ENCODE measurements at places on chromosomes 7 and 10. TPM values are rescaled to one million over a fixed set of nuclear protein-coding genes. Genes with fewer than 3 reads are reported as not detected.

DNA sequence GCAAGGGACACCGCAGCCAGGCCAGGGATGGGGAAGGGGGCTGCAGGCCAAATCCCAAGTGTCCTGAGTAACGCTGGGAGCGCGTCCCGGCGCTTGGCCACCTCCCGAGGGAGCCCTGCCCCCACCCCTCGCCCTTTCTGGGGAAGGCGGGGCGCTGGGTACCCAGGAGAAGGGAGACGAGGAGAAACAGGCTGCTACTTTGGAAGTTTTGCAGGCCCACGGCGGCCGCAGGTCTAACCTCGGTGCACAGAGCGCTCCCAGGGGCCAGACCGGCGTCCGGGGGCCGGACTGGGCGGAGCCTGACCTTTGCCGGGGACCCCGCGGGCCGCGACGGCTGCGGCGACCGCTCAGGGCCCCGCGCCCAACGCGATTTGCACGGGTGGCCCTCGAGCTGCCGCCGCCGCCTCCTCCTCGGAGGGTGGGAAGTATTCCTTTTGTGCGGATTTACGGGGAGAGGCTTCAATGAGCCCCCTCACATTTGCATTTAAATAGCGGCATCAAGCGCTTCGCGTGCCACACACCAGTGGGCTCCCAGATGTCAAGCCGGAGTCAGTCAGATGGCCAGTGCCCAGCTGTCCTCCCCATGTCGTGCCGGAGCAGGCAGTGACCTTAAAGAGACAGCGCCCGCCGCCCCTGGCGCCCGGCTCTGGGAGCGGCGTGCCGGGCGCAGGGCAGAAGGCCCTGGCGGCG is 3.0 kb upstream of the EBF3 start:
- DNase-seq, result no peak

DNA sequence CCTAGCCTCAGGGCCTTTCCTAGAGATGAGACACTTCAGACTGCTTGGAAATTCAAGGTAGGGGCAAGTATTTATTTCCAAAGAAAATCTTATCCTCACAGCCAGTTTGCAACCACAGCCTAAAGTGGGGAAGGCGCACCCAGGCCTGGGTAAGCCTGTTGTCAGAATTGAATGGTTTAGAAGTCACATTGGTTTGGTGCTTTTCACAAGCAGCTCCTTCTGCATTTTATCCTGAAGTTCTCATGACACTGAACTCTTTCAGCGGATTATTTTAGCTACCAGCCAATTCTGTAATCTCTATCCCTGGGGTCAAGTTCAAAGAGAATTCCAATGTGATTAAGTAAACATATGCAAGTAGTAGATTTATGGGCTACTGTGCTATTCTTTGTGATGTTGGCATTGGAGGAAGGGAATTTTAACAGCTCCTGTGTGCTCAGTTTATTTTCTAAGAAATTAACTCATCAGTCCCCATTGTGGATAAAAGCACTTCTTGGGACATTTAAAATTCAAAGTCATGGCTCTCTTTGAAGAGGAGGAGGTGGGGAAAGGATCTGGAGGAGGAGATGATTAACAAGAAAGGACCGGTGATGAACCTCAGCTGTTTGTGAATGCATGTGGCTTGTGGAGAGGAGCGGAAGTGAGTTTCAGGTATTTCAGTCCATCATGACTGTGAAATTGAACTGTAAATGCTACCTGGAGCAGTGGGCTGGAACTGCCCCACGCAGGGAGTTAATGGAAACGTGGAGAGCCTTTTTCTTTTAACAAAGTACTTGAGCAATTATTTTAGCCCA is 90.2 kb upstream of the CACUL1 start:
- DNase-seq, result no peak

- no peak for DNase-seq
Measured at GRCh38 chr10:70500368-70500767, 21.8 kb downstream of the PALD1 start.

GRCh38 chr7:8434290-8435002 is 1.0 kb downstream of the NXPH1 start:
- DNase-seq, result no peak

Gene CDC14C
- total RNA-seq, result not detected

DNA sequence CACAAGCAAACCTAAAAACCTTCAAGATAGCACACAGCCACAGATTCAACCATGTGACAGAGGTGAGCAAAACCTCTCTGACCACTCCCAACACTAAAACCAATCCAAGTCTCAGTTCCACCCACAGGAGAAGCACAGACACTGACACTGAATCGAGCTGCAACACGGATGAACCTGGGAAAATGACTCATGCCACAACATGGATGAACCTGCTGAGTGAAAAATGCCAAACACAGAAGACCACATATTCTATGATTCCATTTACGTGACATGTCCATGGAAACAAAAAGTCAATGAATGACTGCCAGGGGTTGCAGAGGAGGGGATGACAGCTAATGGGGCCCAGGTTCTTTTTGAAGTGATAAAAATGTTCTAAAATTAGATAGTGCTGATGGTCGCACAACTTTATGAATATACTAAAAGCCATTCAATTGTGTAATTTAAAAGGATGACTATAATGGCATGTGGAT is 22.0 kb downstream of the CYTH3 start:
- DNase-seq, result no peak

Gene ZFAND4
- 19.8 TPM for total RNA-seq

- DNase-seq, result no peak
Measured at GRCh38 chr10:4527281-4527970, 298.6 kb upstream of the AKR1E2 start.

GRCh38 chr10:69397972-69398371 is 18.7 kb downstream of the TACR2 start:
- DNase-seq, result no peak

DNA sequence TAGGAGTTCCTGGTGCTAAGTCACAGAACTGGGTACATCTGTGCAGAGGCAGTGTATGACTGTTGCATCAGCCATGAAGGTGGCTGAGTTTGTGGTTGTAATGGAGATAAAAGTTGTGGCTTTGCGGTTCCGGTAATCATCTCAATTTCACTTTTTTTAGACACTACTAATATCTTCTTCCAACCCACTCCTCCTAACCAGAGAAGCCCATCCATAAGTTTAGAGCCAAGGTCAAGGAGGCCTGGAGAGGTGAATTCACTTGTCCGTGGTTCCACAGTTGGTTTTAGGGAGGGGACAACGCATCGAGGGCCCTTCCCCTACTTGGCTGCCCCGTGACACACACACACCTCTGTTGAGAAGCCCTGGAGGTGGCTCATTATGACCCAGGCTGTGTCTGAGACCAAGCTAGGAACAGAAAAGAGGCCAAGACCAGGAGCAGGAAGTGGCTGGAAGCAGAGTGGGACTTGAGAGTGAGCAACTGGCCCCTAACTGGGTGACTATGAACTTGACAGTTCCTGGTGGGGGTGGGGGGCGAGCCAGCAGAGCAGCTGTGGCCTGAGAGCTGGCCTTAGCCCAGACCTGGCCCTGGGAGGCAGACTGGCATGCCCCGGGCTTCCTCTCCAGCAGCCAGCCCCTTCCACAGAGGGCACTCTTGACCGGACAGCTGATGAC is 66.8 kb upstream of the COL13A1 start:
- DNase-seq, result no peak

Gene CRHR2
- not detected for total RNA-seq

Gene NFE2L3
- 3.0 TPM for total RNA-seq

- no peak for DNase-seq
Measured at GRCh38 chr10:113381981-113382509, 170.8 kb upstream of the HABP2 start.

DNA sequence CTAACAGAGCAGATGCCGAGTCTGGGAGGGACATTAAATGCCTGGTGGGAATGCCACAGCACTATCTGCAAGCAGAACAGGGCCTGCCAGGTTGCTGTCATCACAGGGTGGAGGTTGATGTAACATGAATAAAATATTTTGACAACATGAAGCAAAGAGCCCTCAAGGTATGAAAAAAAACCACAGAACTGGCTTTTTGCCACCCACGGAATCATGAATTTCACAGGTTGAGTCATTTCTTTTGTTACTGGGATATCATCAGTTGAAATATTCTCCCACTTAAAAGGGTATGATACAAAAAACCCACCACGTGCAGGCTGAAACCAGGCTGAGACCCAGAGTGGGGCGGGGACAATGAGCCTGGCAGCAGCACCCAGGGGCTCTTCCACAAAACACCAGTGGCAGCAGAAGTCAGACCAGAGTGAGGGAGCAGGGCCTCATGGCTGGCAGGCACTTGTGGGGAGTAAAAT is 220.1 kb downstream of the TNS3 start:
- DNase-seq, result no peak

GRCh38 chr10:97393034-97393573 is 8.0 kb downstream of the RRP12 start:
- no peak for DNase-seq

Gene TMEM178B
- total RNA-seq, result 0.17 TPM

Gene SORCS3
- not detected for total RNA-seq

GRCh38 chr7:54989453-54990225 is 29.2 kb upstream of the EGFR start:
- no peak for DNase-seq

DNA sequence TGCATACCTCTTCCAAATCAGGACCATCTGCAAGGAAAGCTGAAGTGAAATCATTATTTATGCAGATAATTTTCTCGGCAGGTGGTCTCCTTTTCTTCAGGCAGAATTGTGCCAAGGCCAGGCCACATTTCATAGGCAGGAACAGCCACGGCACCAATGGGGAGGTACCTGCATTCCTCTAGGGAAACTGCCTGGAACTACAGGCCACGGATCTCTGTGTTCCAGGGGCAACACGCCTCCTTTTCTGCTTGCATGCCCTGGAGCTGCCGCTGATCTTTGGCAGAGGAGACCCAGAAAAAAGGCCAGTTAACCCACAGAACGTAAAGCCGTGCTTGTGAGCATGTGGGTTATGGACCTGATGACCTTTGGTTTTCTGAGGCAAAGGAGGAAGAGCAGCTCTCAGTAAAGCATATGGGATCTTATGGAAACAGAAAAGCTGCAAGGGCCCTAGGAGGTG is 111.2 kb upstream of the KIAA1217 start:
- DNase-seq, result no peak

- DNase-seq, result no peak
Measured at GRCh38 chr10:25842146-25842545, 91.9 kb upstream of the MYO3A start.

- no peak for DNase-seq
Measured at GRCh38 chr10:14844948-14845347, 6.8 kb downstream of the HSPA14 start.

Gene TSPAN12
- total RNA-seq, result not detected

Measured in activated B cell treated with CpG ODN at 0.5 μM for 24 hours (primary cell).